ENCODE measurements at places on chromosomes 1 and 21. TPM values are rescaled to one million over a fixed set of nuclear protein-coding genes. Genes with fewer than 3 reads are reported as not detected.

The TLR5 gene
- total RNA-seq = 1.9 TPM

GRCh38 chr1:172993640-172994039, 57.1 kb downstream of the TNFSF18 start:
- DNase-seq = no peak
- no peaks in the 10 kb centered on the region for H3K27me3 ChIP-seq
- no peak overlapping the region for H3K27ac ChIP-seq
- H3K4me1 ChIP-seq = no peaks in the 10 kb centered on the region
- H3K36me3 ChIP-seq = no peaks in the 10 kb centered on the region

The SYTL1 gene
- 9.2 TPM for total RNA-seq

GRCh38 chr1:218433744-218434143, 88.6 kb downstream of the TGFB2 start:
- no peaks in the 10 kb centered on the region for H3K36me3 ChIP-seq
- H3K27me3 ChIP-seq = no peaks in the 10 kb centered on the region
- no peaks in the 10 kb centered on the region for H3K4me1 ChIP-seq
- H3K4me3 ChIP-seq = no peak overlapping the region
- no peak for DNase-seq

The NMNAT2 gene
- 0.20 TPM for total RNA-seq

- no peak overlapping the region for H3K27ac ChIP-seq
- H3K36me3 ChIP-seq = no peaks in the 10 kb centered on the region
- H3K4me1 ChIP-seq = no peaks in the 10 kb centered on the region
- no peaks in the 10 kb centered on the region for H3K27me3 ChIP-seq
- DNase-seq = no peak
These were observed 10.5 kb upstream of the RPTN start for GRCh38 chr1:152169366-152170025.

DNA sequence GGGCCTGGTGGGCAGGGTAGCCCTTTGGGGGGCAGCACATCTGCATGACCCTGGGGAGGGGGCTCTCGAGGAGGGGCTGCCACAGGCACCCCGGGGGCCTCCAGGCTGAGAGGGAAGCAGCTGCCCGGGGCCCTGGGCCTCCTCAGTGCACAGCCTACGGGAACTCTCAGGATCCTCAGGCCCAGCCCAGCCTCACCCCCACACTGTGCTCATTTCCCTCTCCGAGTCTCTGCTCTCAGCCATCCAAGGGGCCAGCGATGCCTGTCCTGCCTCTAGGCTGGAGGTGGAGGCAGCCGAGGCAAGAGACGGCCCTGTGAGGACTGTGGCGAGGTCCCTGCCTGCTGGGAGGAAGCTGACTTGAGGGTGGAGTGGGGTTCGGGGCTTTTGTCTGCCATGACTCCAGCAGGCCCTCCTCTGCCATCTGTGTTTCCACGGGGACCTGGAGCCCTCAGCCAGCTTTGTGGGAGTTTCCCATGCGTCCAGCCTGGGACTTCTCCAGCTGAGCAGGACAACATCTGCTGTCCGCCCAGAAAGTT, 7.2 kb upstream of the PLEKHG5 start:
- H3K27me3 ChIP-seq = peaks cover 34% of the 10 kb centered on the region
- H3K4me1 ChIP-seq = peaks cover 8% of the 10 kb centered on the region
- H3K36me3 ChIP-seq = no peaks in the 10 kb centered on the region
- H3K27ac ChIP-seq = no peak overlapping the region

DNA sequence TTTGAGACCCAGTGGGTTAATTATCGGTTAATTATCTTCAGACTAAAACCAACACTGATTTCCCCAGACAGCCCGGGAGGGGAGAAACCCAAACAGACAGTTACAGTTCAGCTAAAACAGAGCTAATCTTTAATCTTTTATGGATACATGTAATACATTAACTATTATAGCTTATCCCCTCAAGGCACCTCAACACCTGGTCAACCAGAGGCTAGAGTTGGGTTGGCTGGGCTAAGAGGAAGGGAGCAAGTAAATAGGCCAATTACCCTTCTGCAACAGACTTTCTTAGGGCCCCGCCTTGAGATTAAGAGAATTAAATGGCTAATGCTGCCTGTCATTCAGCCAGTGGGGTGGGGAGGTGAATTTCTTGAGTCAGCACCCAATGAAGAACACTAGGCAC, 6.6 kb upstream of the MED18 start:
- H3K27me3 ChIP-seq = no peaks in the 10 kb centered on the region
- DNase-seq = peak; percentile 75

DNA sequence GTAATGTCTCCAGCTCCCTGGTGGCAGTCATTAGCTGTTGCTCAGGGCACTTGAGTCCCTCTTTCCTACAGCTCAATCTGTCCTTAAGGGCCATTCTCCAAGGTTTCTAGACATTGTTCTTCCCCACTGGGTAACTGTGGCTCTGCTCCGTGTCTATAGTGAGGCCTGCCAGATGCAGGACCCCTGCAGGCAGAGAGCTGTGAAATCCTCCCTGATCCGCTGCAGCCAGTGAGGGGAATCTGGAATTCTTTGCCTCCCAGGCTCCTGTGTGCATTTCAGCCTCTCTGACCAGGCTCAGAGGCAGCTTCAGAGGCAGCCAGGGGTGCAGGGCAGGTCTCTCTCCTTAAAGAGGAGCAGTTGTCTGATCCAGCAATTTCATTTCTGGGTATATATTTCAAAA, 14.4 kb upstream of the IGSF21 start:
- H3K4me3 ChIP-seq = no peak overlapping the region
- peaks cover 24% of the 10 kb centered on the region for H3K27me3 ChIP-seq
- no peaks in the 10 kb centered on the region for H3K4me1 ChIP-seq
- DNase-seq = no peak
- no peak overlapping the region for H3K27ac ChIP-seq
- no peaks in the 10 kb centered on the region for H3K36me3 ChIP-seq

GRCh38 chr1:87134625-87135328, 193.9 kb upstream of the LMO4 start:
- no peak overlapping the region for H3K27ac ChIP-seq
- no peaks in the 10 kb centered on the region for H3K36me3 ChIP-seq
- no peaks in the 10 kb centered on the region for H3K27me3 ChIP-seq
- no peaks in the 10 kb centered on the region for H3K4me1 ChIP-seq
- DNase-seq = no peak

DNA sequence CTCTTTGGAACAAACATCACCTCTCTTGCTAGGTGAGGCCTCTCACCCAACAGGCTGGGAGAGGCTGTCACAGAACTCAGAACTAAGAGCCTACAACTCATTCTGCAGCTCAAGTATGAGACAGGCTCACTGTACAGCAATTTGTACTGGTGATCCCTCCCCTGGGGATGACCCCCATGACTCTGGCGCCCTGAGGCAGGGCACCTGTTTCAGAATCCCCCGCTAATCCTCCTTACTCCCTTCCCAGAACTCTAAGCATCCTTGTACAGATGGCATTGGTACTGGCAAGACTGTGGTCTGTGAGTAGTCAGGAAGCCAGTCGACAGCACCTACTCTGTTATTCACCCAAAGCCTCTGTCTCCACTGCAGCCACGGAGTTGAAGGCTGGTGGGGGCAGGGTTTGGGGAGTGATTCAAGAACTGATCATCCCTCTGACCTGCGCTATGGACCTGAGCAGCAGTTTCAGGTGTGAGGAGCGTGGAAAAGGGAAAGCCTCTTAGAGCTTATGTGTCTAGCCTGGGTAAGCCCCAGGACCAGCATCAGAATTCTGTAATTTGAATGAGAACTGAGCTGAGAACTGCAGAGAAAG, 655.5 kb downstream of the KIF26B start:
- no peaks in the 10 kb centered on the region for H3K4me1 ChIP-seq
- DNase-seq = no peak
- no peak overlapping the region for H3K4me3 ChIP-seq
- H3K27me3 ChIP-seq = no peaks in the 10 kb centered on the region
- no peaks in the 10 kb centered on the region for H3K36me3 ChIP-seq

- peak overlapping the region; percentile 24 for H3K4me3 ChIP-seq
- no peaks in the 10 kb centered on the region for H3K36me3 ChIP-seq
- peaks cover 90% of the 10 kb centered on the region for H3K27me3 ChIP-seq
These were observed 442 bp upstream of the CSMD2 start for GRCh38 chr1:34165422-34165921.

The SPRR2F gene
- total RNA-seq = not detected

- H3K4me1 ChIP-seq = peaks cover 10% of the 10 kb centered on the region
- no peak overlapping the region for H3K4me3 ChIP-seq
- H3K36me3 ChIP-seq = no peaks in the 10 kb centered on the region
- H3K27ac ChIP-seq = no peak overlapping the region
- no peaks in the 10 kb centered on the region for H3K27me3 ChIP-seq
These were observed 66.9 kb upstream of the PRDX6 start for GRCh38 chr1:173410133-173410793.

- H3K4me1 ChIP-seq = peaks cover 20% of the 10 kb centered on the region
- no peak for DNase-seq
- H3K4me3 ChIP-seq = no peak overlapping the region
These were observed 3.3 kb upstream of the MX2 start for GRCh38 chr21:41358193-41359166.

The FAM163A gene
- total RNA-seq = 0.60 TPM

DNA sequence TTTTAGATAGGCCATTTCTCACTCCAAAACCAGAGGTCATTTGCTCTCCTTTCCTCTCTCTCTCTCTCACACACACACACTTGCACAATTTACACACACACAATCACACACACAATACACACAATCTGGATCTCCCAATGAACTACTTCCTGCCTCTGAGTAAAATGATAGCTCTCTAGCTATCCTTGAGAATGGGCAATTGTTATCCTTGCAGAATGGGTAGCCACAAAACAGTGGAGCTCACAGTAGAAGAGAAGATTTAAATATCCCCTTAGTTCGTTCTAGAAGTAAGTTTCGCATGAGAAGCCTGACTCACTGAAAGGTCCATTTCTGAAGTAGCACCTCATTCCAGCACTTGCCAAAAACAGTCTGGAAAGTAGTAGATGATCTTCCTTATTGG, 17.6 kb downstream of the PALMD start:
- no peak overlapping the region for H3K4me3 ChIP-seq
- H3K36me3 ChIP-seq = no peaks in the 10 kb centered on the region
- no peak overlapping the region for H3K27ac ChIP-seq
- H3K4me1 ChIP-seq = no peaks in the 10 kb centered on the region
- no peaks in the 10 kb centered on the region for H3K27me3 ChIP-seq

DNA sequence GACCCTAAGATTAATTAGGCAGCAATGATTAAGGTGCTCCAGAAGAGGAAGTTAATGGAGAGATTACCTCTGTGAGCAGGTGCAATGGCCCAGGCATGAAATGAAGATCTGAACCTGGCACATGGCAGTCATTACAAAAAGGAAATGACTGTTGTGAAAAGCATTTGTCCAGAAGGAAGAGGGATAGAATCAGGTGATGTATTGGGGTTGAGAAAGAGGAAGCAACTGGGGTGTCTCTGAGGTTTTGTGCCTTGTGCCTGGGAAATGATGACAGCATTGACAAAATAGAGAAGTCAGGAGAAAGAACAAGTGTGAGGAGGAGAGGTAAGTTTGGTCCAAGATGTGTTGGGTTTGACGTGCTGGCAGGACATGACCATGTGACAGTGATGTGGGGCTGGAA, 5.6 kb downstream of the CRCT1 start:
- H3K36me3 ChIP-seq = no peaks in the 10 kb centered on the region
- H3K27me3 ChIP-seq = peaks cover 31% of the 10 kb centered on the region
- H3K4me1 ChIP-seq = no peaks in the 10 kb centered on the region
- no peak overlapping the region for H3K27ac ChIP-seq

The CA6 gene
- total RNA-seq = not detected

DNA sequence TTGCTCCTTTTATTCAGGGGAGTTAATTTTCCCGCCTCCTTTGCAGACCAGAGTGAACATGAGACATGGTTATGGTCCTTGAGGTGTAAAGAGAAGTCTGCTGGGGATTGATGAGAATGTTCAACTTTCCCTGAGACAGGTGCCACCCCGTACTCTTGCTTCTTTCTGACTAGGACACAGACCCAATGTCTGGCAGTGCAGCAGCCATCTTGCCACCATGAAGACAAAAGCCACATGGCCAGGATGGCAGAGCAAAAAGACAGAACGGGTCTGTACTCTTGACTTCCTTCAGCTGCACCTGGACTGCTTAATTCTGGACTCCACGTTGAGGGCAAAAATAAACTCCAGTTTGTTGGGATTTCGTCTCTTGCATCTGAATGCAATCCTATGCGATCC, 54.1 kb downstream of the KLHDC7A start:
- no peaks in the 10 kb centered on the region for H3K27me3 ChIP-seq
- no peaks in the 10 kb centered on the region for H3K36me3 ChIP-seq
- H3K4me3 ChIP-seq = no peak overlapping the region

GRCh38 chr1:198922638-198923430, 284.0 kb downstream of the PTPRC start:
- DNase-seq = no peak
- H3K4me3 ChIP-seq = no peak overlapping the region
- no peaks in the 10 kb centered on the region for H3K4me1 ChIP-seq
- no peaks in the 10 kb centered on the region for H3K27me3 ChIP-seq
- H3K36me3 ChIP-seq = no peaks in the 10 kb centered on the region
- H3K27ac ChIP-seq = no peak overlapping the region
